Activated CD4-positive, alpha-beta T cell treated with anti-CD3 and anti-CD28 coated beads, Interleukin-10, Interleukin-2, amounts not matched to agents 100 ng/mL and 50 ng/mL, durations not matched to agents 16 hours and 8 hours (primary cell): ENCODE measurements at places on chromosomes 4 and X.

DNA sequence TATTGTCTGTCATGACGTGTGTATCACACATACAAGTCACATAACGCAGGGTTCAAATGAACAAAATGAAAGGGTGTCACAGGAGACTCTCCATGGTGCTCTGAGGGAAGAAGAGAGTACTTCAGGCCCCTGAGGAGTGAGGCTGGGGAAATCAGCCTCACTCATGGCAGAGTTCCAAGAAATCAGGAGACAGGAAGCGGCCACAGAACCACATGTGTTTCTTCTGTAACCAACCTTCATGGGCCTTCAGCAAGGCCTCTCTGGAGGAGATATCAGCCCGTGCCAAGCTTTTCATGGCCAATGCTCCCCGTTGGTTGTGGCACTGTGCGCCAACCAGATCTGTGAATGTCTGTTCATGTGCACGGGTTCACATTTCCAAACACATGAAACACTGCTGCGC, 76.0 kb downstream of the NAT8L start:
- DNase-seq, result peak; percentile 35

DNA sequence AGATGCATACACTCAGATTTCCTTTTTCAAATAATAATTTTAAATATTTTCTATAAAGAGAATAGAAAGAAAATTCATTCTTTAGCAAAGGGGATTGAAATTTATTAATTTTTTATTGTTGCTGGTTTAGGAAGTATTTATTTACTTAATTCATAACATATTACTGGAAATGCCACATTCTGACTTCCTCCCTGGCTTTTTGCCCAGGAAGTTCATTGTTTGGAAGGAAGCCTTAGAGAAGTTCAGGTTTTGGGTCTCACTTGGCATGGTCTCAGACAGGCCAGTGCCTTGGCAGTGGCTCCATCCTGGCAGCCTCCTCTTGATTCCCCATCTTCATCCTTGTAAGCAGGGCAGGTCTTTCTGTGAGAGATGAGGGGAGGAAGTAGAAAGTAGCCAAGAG, 50.5 kb downstream of the IL15 start:
- no peak for DNase-seq

- DNase-seq, result no peak
Observed at GRCh38 chr4:11073621-11074051, 355.1 kb downstream of the HS3ST1 start.

- DNase-seq, result no peak
Observed at GRCh38 chrX:105648732-105649131, 173.6 kb upstream of the NRK start.

- DNase-seq, result no peak
Observed at GRCh38 chr4:134632056-134632455, 430.5 kb upstream of the PABPC4L start.

DNA sequence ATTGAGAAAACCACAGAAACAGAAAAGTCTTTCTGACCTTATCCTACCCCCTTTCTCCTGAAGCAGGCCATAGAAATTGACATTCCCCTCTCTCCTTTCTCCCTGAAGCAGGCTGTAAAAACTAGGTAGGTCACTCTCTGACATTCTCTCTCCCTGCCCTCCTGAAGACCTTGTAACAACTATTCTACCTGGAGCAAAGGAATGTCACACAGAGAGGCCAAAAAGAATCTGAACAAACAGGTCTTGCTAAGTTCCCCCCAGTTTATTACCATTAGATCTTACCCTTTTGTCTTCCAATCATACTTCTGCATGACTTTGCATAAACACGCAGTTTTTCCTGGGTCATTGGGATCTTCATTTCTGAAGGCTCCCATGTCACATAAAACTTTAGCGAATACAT, 198.3 kb upstream of the GYPA start:
- DNase-seq, result no peak

- DNase-seq, result no peak
Observed at GRCh38 chr4:141680060-141680459, 43.7 kb downstream of the IL15 start.

DNA sequence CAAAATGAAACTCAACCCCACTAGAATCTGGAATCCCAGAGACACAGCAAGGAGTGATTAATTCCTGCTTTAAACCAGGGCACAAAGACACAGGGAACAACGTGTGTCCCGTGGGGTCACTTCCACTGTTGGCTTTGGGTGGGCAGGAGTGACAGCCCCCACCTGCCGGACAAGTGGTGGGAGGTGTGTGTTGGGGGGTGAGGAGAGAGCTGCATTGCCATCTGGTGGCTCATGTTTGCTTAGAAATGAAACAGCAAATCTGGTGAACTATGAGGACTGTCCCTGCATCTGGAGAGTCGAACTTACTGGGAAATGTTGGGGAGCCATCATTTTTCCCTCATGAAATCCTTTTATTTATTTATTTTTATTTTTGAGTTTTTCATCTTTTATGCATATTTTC, 75.9 kb upstream of the AFAP1 start:
- no peak for DNase-seq

DNA sequence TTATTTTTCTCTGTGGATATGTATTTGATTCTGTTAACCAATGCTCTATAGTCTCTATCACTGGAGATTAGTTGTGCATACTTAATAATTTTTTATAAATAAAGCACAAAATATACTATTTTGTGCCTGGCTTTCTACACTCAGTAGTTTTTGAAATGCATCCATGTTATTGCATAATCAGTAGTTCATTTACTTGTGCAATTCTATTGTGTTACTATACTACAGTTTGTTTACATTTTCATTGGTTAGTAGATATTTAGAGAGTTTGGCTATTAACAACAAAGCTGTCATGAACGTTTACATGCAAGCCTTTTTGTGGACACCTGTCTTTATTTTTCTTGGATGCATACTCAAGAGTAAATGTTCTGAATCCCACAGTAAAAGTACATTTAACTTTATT, 265.0 kb upstream of the FAT4 start:
- DNase-seq, result no peak

- no peak for DNase-seq
Observed at GRCh38 chrX:33126469-33126868, 84.9 kb downstream of the DMD start.

GRCh38 chrX:11266573-11267003, 26.6 kb upstream of the AMELX start:
- no peak for DNase-seq

DNA sequence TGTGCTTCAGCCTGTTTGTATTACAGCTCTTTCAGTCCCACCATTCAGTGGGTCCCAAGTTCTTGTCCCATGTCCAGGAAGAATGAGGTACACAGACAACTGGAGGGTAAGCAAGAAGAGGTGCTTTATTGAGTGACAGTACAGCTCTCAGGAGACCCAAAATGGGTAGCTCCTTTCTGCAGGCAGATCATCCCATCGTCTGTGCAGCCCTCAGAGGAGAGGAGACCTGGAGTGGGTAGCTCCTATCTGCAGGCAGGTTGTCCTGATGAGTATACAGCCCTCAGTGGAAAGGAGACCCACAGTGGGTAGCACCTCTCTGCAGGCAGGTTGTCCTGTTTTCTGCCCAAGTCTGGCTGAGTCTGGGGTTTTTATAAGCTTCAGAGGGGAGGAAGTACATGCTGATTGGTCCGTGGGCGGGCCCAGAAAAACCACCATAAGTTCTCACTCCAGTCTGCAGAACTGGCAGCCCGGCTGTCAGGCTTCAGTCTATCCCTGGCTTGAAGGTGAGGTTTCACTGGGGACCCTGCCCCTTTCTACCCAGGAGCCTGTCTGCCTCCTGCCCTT, 18.0 kb downstream of the GRK4 start:
- no peak for DNase-seq

- DNase-seq, result no peak
Observed at GRCh38 chrX:107574054-107574683, 54.1 kb upstream of the PRPS1 start.
